ENCODE measurements at places on chromosomes 6 and 20.

GRCh38 chr20:64214952-64215351 is 40.6 kb upstream of the PCMTD2 start:
- DNase-seq = no peak

DNA sequence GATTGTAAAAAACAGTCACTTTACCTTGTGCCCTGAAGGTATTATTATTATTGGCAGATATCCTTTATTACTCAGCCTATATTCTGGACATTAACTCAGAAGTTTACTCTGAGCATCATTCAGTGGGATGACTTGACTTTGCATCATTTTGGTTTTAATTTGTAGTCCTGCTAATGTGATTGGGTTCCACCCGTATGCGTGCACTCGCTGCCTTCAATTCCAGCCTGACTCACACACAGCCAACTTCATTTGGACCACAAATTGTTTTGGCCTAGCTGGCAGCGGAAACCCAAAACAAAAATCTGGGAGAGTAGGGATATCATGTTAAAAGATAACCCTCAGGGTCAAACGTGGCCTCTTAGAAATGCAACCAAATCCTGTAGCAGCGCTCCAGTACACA is 704.4 kb upstream of the SLC35B3 start:
- no peak for DNase-seq

DNA sequence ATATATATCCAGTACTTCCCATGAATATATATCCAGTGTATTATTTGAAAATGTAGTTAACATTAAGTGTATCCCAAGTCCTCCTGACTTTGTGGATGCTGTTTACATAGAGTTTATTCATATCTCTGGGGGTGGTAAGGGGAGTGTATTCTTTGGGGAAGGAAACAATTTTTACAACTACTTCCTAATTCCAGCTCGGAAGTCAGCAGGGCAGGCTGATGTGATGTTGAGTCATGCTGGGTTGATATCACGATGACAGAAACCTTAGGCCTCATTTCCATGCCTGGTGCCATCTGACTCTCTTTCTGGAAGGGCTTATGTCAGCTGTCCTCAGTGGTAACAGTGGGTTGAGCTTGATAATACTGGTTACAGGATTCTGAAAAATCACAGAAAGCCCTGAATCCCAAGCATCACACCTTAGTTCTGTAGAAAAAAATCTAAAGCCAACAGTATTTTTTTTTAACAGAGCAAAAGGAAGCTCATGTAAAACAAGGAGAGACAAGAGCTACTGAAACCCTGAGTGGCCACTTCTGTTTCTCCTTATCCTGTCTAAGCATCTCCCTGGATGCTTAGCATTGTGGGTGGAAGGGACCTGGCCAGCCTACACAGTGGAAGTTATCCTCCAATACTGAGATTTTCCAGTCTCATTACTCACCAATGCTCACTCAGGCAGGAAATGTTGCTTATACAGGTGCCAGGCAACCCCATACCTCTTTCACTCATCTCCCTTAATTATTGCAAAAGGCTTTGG is 75.2 kb upstream of the IYD start:
- DNase-seq = no peak

GRCh38 chr6:38143191-38144150 is 323.9 kb downstream of the ZFAND3 start:
- DNase-seq = no peak

DNA sequence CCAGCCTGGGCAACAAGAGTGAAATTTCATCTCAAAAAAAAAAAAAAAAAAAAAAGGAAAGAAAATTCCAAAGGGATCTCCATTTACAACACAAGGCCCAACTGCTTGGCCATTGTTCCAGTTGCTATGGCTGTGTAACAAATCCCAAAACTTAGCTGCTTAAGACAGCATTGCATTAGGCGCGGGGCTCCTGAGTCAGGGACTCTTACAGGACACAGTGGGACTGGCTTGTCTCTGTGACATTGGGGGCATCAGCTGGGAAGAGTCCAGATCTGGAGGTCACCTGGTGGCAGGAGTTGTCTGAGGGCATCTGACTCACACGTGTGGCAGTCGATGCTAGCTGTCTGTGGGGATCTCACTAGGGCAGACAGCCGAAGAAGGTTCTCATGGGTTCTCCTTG is 35.6 kb downstream of the TTLL9 start:
- no peak for DNase-seq

DNA sequence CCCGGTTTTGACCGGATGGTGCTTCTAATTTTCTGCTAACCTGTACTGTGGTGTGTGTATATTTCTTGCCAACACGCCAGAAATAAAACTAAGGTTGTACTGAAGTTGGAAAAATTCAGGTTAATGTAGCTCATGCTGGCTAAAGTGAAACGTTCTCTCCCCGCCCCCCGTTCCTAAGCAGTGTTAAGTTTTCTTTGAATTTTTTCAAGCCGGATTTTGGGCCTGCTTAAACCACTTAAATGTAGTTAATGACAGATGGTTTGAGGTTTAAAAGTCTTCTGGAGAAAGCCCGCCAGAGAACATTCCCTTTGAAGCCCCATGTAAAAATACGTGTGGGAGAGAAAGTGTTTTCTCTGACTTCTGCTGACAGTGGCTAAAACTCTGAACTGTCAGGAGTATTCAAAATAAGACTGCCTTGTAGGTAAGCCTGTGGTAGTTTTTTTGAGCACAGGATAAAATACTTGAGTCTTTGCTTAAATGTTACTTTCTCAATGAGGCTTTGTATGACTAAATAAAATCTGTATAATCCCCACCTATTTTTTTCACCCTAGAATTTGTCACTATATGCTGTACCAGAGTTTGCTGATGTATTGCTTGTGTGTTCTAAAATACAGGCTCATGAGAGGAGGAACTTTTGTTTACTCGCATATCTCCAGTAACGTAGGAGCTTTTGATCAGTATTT is 101.3 kb downstream of the OR2B2 start:
- DNase-seq = no peak

DNA sequence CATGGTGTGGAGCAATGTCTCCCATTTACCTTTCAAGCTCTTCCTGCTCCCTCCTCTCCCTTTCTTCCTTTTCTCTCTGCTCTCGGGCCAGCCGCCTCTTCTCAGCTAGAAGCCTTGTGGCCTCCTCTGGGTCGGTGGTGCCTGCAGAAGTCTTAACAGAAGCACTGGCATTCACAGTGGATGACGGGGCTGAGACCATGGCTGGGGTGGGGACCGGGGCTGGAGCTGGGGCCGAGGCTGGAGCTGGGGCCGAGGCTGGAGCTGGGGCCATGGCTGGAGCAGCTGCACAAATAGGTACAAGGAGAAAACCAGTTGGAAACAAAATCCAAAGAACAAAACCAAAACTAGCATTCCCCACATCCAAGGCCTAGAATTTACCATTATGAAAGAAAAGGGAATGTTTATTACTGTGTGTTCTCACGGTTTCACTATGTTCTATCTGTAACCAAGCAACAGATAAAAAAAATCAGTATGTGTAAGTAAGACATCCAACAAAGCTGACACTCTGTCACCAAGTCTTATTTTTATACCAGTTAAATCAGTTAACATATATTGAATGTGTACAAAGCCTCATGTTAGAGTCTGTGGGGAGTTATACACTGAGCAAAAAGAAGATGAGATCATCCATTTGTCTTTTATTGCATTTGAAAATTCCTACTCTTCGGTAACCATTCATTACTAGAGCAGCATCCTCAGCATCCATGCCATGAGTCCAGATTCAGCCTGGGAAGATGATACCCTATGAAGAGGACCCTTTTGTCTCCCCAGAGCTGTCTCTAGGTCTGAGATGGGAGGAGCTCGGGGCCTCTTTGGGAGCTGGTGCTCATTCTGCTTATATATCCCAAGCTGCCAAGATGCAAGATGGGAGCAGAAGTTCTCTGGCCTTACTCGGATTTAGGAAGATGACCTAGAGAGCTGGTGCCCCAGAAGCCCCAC is 73.0 kb upstream of the BCLAF1 start:
- DNase-seq = no peak

DNA sequence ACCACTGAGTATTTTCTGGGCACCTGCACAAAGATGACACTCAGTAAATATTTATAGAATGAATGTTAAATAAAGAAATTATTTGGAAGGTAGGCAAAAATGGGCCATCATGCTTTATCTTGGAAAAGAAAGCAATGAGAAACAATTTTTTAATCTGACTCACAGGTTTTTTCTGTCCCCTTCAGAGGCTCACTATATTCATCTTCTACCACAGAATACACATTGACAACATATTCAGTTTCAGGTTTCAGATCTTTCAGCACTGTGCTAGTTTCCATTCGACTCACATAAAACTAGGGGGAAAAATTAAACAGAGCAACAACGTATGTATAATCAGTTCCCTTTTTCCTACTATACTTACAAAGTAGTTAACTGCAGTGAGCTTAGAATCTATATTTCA is 58.3 kb downstream of the COL12A1 start:
- no peak for DNase-seq

DNA sequence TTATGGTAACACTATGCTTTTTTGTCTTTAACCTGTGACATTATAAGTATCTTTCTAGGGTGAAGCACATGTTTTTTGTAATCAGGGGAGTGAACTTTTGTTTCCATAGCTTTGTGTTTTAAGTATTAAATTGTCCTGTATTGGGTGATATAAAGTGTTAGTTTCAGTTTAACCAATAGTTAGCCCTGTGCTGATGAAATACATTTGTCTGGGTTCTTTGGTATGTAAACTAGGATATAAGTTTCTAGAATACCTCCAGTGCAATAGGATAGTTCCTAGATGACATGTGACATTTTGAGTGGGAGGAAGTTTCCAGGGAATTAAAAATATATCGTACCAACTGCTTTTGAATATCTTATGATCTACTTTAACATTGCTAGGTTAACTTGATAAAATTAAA is 611.0 kb upstream of the MARCKS start:
- DNase-seq = no peak

- DNase-seq = no peak
These were observed 1.6 kb downstream of the TMEM244 start for GRCh38 chr6:129859524-129859923.

DNA sequence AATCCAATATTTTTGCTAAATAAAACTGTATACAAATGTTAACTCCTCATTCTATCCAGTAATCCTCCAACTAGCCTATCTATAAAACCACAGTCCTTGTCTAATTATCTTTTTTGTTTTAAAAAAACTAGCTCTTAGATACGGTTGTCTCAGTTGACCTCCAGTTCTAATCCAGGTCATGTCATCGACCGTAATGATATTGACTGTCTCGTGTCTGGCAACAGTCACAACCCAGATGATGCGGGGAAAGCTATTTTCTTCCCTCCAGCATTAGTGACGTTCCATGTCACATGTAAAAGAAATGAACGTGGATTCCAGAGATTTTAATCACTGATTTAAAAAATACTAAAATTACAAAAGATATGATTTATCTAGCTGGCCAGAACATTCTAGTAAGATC is 35.5 kb downstream of the HEBP2 start:
- DNase-seq = no peak

- no peak for DNase-seq
These were observed 88.3 kb upstream of the PAK5 start for GRCh38 chr20:9927224-9927623.

DNA sequence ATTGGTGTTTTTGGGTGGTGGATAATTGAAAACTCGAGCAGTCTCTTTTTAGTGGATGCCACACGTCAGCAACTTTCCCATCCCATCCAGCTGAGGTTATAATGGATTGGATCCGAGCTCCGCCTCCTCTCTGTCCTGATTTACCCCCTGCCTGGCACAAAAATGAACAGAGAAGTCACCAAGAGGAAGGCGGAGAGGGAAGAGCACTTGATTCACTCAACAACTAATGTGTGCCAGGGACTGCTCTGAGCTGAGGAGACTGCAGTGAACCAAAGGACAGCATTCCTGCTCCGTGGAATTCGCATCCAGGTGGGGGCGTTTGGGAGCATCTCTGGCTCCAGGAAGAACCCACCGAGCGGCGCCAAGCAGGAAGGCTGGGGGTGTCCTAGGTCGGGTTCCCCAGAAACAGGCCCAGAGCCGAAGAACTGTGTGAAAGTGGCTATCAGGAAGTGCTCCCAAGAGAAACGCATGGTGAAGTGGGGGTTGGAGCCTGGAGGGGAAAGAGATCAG is 95.8 kb upstream of the NAA20 start:
- no peak for DNase-seq

DNA sequence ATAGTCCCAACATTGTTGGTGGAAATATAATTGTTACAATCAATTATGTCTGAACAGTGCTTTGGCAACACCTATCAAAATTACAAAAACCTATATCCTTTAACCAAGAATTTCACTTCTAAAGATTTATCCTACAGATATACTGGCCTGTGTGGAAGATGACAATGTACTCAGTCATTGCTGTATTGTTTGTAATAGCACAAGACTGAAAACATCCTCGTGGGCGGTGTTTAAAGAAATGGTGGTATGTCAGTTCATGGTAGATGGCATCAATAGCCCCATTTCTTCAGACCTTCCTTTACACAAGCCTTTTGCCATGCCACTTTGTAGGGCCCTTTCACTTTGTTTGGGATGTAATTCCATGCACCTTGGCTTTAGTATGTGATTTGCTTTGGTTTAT is 9.8 kb upstream of the TPBG start:
- no peak for DNase-seq

DNA sequence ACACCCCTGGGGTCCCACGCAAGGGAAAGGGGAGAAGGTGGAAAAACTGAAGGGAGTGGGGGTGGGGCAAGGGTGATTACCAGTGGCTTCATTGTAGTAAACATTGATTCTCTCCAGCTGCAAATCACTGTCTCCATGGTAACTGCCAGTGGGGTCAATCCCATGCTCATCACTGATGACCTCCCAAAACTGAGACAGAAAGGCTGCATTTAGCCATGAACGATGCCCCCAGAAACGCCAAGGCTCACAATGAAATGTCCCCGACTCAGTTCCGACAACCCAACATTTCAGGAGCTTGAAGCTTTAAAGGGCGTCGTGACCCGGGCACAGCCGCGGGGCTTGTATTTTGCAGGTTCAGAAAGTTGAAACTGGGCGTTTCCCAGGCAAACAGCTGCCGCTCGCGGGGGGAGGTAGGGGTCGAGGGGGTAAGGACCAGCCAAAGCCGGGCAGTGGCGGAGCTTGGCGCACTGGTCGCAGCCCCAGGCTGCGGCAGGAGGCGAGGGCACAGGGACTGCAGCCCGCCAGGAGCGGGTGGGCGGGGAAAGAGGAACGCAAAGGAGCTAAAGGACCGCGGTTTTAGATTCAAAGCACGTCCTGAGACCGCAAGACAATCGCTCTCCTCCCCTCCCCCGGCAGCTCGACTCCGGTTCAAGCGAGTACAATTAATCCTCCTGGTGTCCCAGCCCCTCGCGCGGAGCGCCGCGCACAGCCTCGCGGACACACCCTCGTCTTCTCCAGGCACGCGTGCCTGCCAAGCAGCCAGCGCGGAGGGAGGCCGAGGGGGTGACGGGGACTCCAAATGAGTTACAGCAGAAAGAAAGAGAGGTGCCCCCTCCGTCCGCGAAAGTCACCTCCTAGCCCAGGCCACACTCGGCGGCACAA is 731 bp downstream of the TUBB2B start:
- DNase-seq = no peak

All from activated T-helper 2 cell treated with anti-CD3 and anti-CD28 coated beads, Interferon-gamma antibody, Interleukin-2, Interleukin-4, amounts not matched to agents 10 μg/mL and 5 μg/mL and 100 μg/mL, durations not matched to agents 14 hours and 24 hours and 36 hours (primary cell).